Activated CD4-positive, alpha-beta T cell treated with anti-CD3 and anti-CD28 coated beads, Interleukin-2, amount 50 U/mL, for 4 hours (primary cell): ENCODE measurements at places on chromosomes 2 and 18.

DNA sequence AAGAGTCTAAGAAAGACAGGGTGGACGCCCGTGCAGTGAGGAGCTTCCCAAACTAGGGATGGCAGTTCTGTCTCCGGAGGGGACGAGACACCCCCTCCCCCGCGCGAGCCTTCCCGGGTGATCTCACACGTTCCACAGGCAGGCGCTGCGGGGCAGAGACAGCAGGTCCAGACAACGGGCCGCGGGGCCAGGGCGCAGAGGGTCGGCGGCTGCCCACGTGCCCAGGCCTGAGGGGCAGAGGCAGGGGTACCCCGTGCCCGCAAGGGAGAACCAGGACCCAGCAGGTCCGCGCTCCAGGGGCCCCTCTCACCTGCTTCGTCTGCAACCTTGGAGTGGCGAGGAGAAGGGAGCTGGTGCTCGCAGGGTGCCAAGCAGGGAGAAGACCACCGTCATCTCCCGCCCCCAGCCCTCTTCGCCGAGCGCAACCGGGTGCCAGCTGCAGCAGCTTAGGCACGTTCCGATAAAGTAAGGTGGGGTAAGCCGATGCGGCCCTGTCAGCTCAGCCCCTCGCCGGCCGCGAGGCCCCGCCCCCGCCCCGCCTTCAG, at the start of gene GPR155:
TSS of gene GPR155 (minus strand) at position 467 of the 545 bp plus-strand sequence. CDS start 5,073 bp downstream, outside the sequence.
- DNase-seq, result peak; percentile 22

DNA sequence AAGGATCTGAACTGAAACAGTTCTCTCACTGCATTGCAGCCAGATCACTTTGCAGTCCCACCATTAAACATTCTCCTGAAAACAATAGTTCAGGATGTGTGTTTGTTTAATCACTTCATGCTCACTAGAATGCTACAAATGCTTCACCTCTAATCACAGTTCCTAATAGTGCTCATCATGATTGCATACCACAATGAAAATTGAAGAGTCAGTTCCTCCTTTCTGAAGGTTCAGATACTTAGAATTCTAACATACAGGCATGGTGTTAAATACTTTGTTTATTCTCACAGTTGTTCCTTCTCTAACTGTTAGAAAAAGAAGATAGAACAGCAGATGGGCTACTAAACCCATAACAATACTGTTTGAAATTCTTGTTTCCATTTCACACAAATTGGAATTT, 622.3 kb upstream of the ACVR2A start:
- DNase-seq, result no peak

- no peak for DNase-seq
Observed at GRCh38 chr2:239056611-239057010, 208.7 kb downstream of the TWIST2 start.

- DNase-seq, result no peak
Observed at GRCh38 chr2:151669585-151670081, 64.6 kb downstream of the NEB start.

- DNase-seq, result no peak
Observed at GRCh38 chr2:1567556-1568344, 154.5 kb downstream of the TPO start.

DNA sequence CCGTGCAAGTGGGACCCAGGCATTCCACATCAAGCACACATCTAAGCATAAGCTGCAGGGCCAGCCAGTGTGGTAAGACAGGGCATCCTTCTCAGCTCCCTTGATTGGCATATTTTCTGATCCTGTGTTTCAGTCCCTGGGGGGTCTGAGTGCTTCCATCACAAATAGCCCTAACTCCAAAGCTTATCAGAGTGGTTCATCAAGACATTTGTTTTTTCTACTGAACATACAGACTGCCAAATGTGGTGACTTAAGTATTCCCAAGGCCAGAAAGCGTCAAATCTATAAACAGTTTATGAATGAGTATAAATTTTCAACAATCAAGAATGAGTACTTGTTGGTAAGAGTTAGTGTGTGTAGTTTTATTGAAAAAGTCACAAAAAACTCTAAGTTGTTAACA, 18.8 kb downstream of the SPRED2 start:
- DNase-seq, result no peak

DNA sequence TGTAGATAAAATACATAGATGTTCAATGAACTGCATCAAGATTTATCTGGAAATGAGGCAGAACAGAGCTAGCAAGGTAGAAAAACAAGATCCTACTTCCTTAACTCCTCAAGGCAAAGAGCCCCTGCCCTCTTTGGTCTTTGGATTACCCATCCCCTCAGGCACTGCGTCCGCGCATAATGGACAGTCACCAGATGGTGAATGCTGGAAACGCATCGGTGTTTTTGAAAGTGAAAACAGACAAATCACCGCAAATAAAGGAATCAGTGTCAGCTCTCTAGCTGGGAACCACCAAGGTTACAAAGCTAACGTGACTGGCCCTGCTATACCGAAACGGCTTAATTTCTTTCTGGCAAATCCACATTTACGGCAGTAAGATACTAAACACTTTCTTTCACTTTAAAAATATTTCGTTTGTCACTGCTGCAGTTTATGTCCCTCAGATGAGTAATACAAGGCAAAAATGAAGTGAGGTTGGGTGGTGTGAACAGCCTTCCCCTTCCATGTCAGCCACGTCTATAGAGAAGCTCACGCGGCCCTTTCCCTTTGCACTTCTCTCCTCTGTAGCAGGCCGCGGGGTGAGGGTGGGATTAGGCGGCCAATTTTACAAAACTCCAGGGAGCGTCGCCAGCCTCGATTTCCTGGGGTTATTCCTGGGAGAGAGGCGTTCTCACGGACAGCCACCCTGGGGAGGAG, 627 bp upstream of the GALR1 start:
- no peak for DNase-seq

DNA sequence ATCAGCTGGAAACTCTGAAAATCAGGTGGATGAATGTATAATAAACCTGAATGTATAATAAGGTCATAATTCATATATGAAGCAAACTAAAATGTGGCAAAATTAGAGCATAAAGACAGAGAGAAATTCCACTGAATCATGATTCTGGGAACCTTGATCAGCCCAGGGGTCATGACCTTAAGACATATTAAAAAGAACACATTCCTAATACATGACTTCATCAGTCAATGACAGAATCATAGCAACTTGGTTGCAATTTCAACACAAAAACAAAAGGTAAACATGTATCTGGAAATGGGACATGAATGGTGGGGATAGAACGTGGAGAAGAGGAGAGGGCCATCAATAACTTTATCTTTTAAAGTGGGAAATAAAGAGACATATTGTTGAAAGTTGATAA, 17.6 kb downstream of the AFF3 start:
- no peak for DNase-seq

- no peak for DNase-seq
Observed at GRCh38 chr18:69432847-69433246, 32.2 kb downstream of the DOK6 start.

GRCh38 chr2:13515254-13515653, 798.5 kb downstream of the TRIB2 start:
- no peak for DNase-seq

DNA sequence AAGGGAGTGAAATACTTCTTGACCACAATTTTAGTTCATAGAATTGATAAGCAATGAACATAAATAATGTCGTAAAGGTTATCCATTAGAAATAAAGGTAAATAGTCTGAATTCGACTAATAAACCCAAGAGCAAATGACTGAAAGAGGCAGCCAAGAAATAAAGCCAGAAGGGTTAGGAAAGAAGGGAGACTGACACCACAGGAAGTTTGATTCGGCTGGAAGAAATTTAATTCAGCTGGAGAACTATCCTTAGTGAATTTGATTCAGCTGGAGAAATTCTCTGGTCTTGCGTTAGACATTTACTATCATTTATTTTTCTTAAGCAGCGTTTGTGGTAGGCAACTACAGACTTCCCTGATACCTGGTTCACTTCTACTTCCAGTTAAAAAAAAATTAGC, 429.6 kb downstream of the PID1 start:
- DNase-seq, result no peak

DNA sequence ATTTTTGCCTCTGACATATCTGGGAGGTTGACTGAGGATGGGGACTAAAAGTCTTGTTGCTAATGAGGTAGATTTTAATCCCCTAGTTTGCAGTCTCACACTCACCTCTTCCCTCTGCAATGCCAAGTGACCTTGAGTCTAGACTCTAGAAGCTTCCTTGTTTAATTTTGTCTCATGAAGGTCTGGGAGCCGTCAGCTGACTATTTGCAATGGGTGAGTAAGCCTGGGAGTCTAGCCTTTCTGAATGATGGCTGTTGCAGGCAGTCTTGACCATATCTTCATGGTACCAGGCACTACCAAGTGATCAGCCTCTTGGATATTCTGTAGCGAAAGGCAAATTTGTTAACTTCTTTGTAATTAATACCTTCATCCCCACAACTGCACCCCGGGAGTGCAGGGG, 61.2 kb downstream of the ARHGAP15 start:
- no peak for DNase-seq

DNA sequence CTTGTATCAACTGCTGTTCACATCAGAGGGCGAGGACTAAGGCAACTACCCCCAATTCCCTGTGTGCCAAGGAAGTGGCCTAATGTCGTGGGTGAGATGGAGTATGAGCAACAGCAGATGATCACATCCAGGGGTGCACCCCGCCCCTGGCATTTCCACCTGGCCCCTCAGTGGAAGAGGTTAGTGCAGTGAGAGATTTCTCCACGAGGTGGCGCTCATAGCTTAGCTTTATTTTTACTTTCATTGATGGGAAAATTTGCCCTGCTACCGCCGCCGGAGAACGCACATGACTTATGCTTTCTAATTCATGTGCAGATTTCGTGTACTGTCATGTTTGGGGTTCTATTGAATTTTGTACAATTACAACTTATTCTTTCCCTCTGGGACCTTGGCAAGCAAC, 470.6 kb upstream of the MEX3C start:
- DNase-seq, result peak; percentile 1

DNA sequence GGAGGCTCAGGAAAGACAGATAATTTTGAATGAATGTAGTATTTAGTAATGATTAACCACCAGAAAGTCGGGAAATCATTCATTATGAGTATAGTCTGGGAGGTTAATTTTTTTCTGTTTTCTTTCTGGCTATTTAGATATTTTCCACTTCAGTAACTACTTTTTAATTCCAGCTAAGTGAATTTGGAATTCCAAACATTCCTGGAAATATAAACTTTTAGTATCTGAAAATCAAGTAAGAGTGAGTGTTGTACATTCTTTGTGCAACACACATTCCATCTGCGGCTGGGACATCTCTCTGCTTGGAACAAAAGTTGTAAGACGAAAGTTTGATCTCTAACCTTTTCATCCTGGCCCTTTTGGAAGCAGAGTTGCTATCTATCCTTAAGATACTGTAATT, 275.7 kb upstream of the SPRED2 start:
- no peak for DNase-seq

GRCh38 chr18:47893939-47894699, 36.3 kb downstream of the SMAD2 start:
- no peak for DNase-seq

- DNase-seq, result no peak
Observed at GRCh38 chr2:75597949-75598348, 37.2 kb upstream of the EVA1A start.

DNA sequence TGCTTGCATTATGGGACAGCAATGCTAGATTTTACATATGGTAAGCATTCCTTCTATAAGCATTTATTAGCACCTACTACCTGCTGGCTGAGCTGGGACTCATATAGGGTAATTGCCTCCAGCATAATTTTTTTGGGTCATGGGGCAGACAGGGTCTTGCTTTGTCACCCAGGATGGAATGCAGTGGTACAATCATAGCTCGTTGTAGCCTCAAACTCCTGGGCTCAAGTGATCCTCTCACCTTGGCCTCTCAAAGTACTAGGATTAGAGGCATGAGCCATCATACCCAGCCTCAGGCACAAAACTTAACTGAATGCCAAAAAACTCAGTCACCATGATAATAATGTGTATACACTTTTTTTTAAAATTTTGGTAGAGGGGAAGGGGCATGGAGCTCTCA, 35.3 kb downstream of the TMEM237 start:
- DNase-seq, result no peak

- no peak for DNase-seq
Observed at GRCh38 chr2:162242586-162243280, 512 bp downstream of the FAP start.

DNA sequence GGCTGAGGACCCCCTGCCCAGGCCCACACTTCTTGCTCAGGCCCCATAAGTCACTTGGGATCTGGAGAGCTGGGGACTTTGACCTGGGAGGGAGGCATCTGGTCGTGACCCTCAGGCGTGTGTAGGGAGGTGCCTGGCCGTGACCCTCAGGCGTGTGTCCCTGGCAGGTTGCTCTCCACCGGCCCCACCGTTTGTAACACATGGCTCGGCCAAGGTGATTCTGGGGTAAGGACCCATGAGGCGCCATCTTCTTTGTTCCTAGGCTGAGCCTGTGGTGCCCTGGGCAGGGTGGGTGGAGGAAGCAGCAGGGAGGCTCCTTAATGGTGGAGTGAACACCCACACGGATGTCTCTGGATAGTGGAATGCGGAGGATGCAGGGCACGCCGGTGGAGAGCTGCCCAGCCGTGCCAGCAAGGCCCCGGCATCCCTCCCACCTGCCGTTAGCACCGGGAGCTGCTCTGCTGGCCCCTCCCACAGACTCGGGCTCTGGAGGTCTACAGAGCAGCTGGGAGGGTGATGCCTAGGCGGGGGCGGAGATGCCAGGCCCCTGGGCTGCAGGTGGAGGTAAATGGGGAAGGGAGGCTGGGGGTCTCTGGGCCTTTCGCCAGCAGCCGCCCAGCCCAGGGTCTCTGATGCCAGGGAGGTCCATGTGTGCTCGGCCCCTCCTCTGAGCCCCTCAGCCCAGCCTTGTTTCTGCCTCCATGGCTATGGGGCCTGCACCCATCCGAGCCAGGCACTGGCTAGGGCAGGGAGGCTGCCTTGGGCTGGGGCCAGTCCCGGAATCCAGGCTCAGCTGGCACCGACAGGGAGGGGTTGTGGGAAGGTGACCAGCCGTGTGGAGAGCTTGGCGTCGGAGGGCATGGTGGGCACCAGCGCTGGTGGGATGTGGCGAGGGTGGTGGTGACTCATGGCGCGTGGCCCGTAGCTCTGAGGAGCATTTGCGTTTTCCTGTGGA, 1.1 kb upstream of the GAL3ST2 start:
- DNase-seq, result no peak

DNA sequence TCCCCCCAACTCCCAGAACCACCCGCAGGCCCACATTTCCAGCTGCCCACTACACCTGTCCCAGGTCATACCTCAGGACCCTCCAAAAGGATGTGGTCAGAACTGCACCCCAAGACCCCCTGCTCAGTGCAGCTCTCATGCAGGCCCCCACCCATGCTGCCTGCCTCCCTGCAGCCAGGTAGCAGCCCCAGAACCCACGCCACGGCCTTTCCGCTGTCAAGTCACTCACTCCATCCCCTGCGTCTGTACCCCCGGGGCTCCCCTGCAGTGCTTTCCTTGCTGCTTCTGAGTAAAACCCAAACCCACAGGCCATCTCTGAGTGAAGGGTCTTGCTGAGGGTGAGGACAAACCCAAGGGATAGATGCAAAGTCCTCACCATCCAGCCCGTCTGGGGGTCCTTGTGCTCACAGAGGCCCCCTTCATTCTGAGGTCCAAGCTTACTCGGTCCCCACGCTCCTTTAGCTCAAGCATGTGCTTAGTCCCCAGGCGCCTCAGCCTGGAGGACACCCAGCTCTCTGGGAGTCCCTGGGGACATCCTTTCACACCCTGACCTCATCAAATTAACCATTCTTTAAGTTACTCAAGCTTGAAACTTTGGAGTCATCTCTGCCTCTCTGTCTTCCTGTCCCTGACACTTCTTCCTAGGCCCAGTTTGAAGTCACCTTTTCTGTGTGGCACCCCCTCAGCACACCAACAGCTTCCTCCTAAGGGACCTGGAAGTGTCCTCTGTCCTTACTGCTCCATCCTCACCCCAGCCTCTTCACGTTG, 130.1 kb downstream of the SMAD7 start:
- DNase-seq, result no peak

GRCh38 chr2:203097735-203098134, 83.1 kb downstream of the NBEAL1 start:
- no peak for DNase-seq

- DNase-seq, result no peak
Observed at GRCh38 chr2:28137221-28137620, 246.7 kb downstream of the BABAM2 start.
